Breast epithelium (tissue), 4 donors: ENCODE measurements at places on chromosomes 7 and 10. TPM values are rescaled to one million over a fixed set of nuclear protein-coding genes. Genes with fewer than 3 reads are reported as not detected.

The MLXIPL gene
- 10.4 TPM for total RNA-seq

The ANKRD61 gene
- total RNA-seq: not detected

The TCTN3 gene
- 38.0 TPM for total RNA-seq

DNA sequence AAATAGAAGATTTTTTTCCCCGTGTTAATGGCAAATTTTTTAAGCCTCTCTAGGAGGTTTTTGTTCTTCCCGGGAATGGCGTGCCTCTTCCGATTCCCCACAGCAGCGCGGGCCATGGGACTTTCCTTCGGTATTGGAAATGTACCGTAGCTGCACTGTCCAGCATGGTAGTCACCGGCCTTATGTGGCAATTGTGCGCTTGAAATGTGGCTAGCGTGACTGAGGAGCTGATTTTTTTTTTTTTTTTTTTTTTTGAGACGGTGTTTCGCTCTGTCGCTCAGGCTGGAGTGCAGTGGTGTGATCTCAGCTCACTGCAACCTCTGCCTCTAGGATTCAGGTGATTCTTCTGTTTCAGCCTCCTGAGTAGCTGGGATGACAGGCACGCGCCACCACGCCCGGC lies 938 bp upstream of the TCTN3 start:
- no peak for DNase-seq

DNA sequence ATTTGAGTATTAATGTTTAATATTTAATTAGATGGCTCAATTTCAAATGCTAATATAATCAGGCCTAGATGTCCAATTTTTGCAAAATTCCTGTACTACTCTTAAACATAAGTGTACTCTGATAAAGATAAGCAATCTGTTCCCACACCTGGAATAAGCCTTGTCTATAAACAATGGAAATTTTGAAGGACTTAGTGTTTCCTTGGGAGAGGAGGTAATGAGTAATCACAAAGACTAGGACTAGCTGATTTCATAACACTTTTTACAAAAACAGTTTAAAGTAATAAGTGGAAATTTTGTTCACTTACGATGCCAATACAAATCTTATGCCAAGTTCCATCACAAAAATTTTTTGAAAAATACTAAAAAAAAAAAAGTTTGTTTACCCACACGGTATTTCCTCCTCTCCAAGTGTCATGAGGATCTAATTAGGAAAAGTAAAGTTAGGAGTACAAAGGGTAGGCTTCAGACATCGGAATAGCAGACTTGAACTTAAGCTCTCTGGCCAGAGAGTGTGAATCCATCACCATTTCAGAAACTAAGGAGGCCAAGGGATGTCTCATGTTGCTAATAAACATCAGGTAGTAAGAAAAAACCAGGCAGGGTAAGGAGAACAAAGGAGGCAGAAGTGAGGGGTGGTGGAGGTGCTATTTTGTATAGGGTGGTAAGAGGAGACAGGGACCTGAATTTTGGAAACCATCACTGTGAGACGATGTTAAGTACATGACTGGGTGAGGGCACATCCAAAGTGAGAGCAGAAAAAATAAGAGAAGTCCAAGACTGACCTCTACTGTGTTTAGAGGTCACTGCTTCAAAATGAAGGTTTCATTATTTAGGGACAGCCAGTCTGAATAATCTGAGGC lies 61.3 kb downstream of the RAPGEF5 start:
- no peak for DNase-seq

GRCh38 chr7:82430500-82431465 lies 12.8 kb downstream of the CACNA2D1 start:
- DNase-seq: no peak

DNA sequence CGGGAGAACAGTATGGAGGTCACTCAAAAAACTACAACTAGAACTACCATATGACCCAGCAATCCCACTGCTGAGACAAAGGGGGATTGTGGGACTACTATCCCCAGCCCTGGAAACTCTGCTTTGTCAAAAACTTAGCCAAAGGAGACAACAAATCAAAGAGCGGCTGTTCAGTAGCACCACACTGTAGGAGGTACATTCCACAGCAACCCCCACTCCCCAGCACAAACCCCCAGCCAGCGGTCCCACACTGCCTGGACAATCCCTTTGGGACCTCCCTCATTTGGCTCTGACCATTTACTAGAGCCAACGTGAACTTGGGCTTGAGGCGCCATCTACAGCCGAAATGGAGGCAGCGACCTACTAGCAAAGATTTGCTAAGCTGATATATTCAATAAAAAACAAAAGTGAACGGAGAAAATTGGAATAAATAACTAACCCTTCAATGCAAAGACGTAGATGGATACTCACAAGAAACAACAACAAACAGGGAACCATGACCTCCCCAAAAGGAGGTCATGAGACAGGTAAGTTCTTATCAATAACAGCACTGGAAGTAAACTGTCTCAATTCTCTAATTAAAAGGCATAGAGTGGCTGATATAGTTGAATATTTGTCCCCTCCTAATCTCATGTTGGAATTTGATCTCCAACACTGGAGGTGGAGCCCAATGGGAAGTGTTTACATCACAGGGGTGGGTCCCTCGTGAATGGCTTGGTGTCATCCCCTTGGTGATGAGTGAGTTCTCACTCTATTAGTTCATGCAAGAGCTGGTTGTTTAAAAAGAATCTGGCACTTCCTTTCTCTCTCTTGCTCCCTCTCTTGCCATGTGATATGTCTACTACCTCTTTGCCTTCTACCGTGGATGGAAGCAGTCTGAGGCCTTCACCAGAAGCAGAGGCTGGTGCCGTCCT lies 119.0 kb upstream of the KCNMA1 start:
- DNase-seq: no peak

DNA sequence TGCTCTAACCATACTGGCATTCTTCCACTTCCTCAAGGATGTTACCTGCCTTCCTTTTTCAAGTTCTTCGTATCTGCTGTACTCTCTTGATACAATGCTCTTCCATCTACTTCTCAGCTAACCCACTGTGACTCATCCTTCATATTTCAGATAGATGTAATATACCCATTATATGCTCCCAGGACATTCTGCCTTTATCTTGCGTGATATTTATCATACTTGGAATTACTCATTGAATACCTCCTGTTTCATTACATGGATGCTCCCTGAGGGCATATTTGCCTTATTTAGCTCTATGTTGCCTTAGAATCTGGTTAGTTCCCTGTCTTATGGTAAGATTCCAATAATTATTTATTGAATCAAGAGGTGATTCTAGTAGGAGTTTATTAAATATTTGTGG lies 706.4 kb downstream of the SORCS3 start:
- DNase-seq: no peak

DNA sequence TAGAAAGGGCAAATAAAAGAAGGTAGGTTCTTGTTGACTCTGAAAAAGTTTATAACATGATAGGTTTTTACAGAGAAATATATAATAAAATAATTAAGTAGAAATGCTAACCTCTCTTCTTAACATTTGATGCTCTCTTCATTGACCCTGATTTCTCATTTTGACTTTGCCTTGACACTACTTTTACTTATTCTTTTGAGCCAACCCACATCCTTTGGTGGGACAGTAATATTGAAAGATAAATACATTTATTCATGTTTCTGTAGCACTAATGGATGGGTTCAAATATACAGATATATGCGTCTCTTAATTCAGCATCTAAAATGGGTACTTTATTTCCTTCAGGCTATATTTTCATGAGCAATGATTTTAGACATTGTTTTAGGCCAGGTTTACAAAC lies 34.4 kb downstream of the DDC start:
- DNase-seq: no peak

DNA sequence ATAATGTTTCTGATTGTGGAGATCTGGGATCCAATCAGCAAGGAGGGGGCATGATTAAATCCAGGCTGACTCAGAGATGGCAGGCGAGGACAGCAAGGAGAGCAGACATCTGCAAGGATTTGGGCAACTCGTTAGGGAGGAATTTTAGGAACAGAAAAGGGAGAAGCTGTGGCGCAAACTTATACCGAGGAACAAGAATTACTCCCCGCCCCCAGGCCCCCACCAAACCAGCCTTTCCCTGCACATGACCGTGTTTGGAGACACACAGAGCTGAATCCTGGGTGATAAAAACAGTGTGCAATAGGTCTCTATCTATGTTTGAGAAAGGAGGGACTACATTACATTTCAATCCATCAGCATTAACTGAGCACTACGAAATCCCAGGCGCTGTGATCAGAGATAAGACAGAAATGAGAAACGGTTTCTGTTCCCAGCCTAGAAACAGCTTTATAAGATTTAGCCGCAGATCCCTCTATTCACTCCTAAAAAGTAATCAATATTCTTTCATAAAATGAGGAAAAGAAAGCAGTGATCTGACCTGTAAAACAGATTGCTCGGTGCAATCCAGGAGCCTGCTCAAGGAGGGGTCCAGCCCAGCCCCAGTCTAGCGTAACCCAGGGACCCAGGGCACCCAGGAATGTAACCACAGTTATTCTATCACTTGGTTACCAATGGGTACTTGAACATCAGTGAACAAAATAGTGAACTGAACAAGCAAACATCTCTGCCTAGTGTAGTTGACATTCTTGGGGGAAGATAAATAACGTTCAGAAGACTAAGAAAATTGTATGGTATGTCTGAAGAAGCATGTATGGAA lies 37.2 kb upstream of the RAPGEF5 start:
- no peak for DNase-seq

DNA sequence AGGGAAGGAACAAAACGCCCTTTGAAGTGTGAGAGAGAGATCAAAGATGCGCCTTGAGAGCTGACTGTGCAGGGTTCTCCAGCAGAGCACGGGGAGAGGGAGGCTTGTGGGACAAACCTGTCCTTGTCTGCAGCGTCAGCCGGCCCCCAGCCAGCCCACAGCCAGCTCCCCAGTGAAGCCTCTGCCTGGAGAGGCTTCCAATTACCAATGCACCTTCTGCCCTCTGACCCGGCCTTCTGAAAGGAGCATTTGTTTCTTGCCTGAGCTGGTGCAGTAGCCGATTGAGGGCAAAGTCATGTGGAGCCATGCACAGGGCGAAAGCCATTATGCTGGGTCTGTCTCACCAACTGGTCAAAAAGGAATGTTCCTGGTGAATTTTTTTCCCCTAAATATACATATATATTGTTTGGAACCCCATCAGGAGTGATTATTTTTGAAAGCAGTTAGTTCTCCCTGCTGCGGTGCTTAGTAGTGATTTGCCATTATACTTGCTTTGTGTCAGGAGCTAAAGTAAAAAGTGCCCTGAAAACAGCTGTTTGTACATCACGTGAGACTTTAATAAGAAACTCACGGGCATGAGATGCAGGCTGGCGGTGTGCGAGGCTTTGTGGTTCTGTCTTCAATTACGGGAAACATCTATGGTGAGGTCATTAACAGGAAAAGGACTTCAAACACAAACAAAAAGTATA lies 268.6 kb downstream of the KLF6 start:
- DNase-seq: no peak
